Hippocampal formation (tissue), 2 donors: ENCODE measurements at places on chromosomes 2 and 18.

- no peak for DNase-seq
Observed at GRCh38 chr2:238238311-238238765, 1.5 kb downstream of the HES6 start.

DNA sequence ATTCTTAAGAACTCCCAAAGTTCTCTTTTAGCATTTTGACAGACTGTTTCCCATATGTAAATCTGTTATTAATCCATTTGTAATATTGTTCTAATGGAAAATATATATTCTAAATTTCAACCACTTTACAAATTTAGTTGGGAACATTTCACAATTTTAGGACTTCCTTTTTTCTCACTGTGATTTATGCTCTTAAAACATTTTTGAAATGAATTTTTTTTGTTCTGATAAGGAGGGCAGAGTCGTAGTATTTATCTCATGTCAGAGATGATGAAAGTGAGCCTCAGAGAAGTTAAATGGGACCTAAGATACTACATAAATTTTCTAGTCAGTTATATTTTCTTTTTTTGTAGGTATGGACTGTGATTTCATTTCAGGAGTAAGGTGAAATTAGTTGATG, 26.6 kb downstream of the RASGRP3 start:
- DNase-seq: no peak

- DNase-seq: no peak
Observed at GRCh38 chr2:212667751-212668316, 129.2 kb upstream of the ERBB4 start.

DNA sequence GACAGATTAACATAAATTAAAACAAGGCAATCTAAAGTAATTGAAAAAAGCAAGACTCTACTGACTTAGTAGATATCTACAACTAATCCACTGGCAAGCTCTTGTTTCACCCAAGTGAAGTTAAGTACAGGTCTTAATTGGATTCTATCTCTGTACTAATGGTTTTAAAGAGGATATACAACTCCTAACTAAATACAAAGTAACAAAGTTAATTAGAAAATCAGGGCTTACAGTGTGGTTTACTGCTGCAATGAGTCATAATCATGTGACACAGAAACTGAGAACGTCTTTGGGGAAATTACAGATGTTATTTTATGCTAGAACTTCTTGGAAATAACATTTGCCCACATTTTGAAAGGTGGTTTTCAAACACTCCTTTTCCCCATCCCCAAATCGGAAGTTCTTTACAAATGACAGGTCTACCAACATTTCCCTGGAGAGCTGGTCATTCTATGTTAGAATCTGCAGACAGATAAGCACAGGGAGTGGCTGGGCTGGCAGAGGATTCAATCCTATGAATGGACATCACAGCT, 245.3 kb downstream of the STK39 start:
- DNase-seq: no peak

GRCh38 chr18:50748243-50749229, 71.3 kb downstream of the MRO start:
- no peak for DNase-seq

DNA sequence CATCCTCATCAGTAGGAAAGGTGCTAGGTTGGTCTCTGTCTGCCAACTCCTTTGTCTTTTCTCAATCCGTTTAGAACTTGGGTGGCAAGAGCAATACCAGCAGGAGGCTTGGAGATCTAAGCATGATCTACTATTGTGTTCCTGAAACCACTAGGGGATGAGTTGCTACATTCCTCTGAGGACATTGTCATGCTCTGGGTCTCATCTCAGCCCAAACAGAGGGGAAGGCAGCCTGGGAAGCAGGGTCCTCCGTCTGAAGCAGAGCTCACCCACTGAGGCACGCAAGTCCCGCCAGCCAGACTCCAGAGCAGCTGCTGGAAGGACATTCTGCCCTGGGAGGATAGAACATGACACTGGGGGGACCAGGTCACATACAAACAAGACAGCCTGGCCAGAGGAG, 162.9 kb downstream of the MTCL1 start:
- no peak for DNase-seq

- DNase-seq: no peak
Observed at GRCh38 chr2:17573804-17574175, 33.3 kb downstream of the VSNL1 start.

DNA sequence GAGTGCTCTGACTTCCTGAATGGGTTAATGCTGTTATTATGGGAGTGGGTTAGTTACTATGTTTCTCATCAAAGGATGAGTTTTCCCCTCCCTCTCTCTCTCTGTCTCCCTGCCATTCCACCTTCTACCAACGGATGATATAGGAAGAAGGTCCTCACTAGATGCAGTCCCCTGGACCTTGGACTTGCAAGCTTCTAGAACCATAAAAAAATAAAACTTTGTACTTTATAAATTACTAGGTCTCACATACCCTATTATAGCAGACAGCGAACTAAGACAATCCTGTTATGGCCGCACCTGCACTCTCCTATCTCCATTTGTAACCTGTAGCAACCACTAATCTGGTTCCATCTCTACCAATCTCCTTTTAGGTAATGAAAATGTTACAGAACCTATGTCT, 564.9 kb downstream of the CNTNAP5 start:
- no peak for DNase-seq

- no peak for DNase-seq
Observed at GRCh38 chr2:101723371-101724124, 26.0 kb downstream of the MAP4K4 start.

GRCh38 chr2:69434753-69435152, 2.5 kb downstream of the NFU1 start:
- DNase-seq: no peak

DNA sequence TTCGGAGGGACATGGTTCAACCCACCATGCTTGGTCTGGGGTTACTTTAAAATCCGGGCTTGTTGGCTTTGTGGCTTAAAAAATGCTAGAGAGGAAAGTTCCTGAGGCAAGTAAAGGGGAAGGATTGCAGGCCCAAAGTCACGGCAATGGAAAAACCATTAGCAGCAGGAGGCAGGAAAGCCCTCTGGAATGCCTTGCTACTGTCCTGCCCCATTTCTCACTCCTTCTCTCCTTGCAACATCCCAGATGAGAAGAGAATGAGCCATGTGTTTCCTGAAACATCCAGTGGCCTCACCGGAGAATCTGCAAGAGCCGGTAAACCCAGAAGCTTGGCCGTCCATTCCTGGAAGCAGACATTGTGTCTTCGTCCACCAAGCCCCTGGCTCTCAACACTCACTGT, 97.4 kb upstream of the LCLAT1 start:
- no peak for DNase-seq

DNA sequence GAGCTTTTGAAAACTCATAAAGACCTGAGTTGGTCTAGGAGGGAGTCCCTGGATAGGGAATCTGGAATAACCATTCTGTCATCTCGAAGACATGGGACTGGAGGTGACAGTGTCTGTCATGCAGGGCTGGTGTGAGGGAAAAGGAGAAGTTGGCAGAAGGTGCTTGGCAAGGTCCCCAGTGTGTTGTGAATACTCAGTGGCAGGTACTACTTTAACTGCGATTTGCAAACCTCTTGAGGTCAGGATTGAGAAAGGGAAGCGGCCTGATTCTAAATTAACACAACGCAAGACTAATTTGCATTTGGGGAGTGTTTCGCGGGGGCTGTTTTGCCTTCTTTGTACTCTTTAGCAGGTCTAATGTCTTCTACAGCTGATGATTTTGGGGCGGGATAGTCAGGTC, 77.0 kb upstream of the TMEM200C start:
- no peak for DNase-seq

DNA sequence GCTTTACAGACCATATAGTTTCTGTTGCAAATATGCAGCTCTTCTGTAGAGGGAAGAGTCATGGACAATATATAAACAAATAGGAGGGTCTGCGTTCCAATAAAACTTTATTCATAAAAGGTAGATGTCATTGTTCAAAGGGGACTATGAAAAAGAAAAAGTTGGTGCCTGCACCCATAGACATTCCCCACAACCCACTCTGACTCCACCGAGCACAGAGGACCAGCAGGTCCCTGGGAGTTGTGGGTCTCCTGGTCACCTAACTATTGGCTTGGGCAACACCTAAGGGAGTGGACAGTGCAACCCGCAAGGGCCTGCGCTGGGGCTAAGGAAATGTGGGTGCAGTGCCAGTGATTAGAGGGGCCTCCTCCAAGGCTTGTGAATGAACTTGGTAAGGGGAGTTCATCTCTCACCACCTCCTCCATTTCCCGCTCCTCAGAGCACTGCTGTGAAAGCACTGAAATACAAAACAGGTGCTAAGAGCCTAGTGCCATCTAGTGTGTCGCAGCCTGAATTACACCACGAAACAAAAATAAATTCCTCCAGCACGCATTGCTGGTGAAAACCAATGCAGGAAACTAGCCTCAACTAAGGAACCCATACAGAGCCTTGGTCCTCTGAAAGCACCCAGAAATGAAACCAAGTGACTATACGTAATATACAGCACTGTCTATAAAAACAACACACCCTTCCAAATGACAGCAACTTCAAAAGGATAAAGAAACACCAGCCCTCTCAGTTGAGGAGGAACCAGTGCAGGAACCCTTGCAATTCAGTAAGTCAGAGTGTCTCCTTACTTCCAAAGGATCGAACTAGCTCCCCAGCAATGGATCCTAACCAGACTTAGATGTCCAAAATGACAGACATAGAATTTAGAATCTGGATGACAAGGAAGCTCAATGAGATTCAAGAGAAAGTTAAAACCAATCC, 166.6 kb downstream of the RNF144A start:
- no peak for DNase-seq

GRCh38 chr18:76996429-76996828, 136.2 kb downstream of the MBP start:
- no peak for DNase-seq

- no peak for DNase-seq
Observed at GRCh38 chr2:233062451-233062850, 2.3 kb downstream of the INPP5D start.

GRCh38 chr2:47303341-47304148, 99.4 kb upstream of the MSH2 start:
- DNase-seq: no peak

GRCh38 chr18:67730886-67731285, 214.4 kb upstream of the DSEL start:
- DNase-seq: no peak

GRCh38 chr2:45265336-45265735, 256.1 kb upstream of the SIX2 start:
- DNase-seq: no peak

DNA sequence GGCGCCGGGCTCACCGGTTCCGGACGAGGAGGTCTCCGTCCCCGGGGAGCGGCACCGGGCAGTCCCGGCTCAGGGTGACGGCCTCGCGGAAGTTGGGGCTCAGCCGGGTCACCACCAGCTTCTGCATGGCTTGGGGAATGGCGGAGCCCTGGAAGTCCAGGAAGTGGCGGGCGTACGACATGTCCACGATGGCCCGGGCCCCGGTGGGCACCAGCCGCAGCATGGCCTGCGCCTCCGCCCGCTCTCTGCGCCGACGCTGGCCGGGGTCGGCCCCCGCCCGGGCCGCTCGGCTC, 157 bp downstream of the PTGR3 start:
- DNase-seq: no peak

- no peak for DNase-seq
Observed at GRCh38 chr18:75157851-75158250, 51.1 kb downstream of the PTGR3 start.
